A549 treated with dexamethasone at 1 μM for 4 hours (cell line): ENCODE measurements at places on chromosomes 16 and 17. TPM values are rescaled to one million over a fixed set of nuclear protein-coding genes. Genes with fewer than 3 reads are reported as not detected.

Gene FASN
- total RNA-seq: 86.5 to 156 TPM (median 150 TPM) in 5 replicates

Gene NRN1L
- 0.29 to 0.32 TPM in 2 of 5 replicates, not detected in the others for total RNA-seq

Gene GGT6
- not detected in 5 replicates for total RNA-seq

Gene HYDIN
- total RNA-seq: 0.21 to 0.53 TPM (median 0.37 TPM) in 5 replicates

Gene HAP1
- 0.85 to 2.0 TPM (median 1.2 TPM) in 5 replicates for total RNA-seq

Gene FBXL16
- total RNA-seq: 8.5 to 16.2 TPM (median 15.7 TPM) in 5 replicates

Gene CES5A
- not detected in 5 replicates for total RNA-seq

Gene RNF222
- total RNA-seq: not detected in 5 replicates

Gene CCT6B
- total RNA-seq: 0.79 to 2.1 TPM (median 1.7 TPM) in 5 replicates

Gene EVPL
- total RNA-seq: 12.7 to 19.5 TPM (median 17.8 TPM) in 5 replicates

Gene SPATA2L
- total RNA-seq: 9.5 to 11.6 TPM (median 10.2 TPM) in 5 replicates

Gene MT1M
- total RNA-seq: 0.15 to 0.18 TPM in 2 of 5 replicates, not detected in the others

Gene DYNLRB2
- 0.27 TPM in 1 of 5 replicates, not detected in the others for total RNA-seq

Gene SLC5A11
- total RNA-seq: 0.23 to 0.52 TPM (median 0.27 TPM) in 5 replicates

Gene PPP1R1B
- total RNA-seq: 0.09 to 0.21 TPM (median 0.14 TPM) in 5 replicates

Gene MYH13
- 0.01 TPM in 2 of 5 replicates, not detected in the others for total RNA-seq

Gene SULT1A2
- total RNA-seq: 0.05 to 0.15 TPM (median 0.09 TPM) in 3 of 5 replicates, not detected in the others

Gene UNC13D
- 3.2 to 6.9 TPM (median 6.3 TPM) in 5 replicates for total RNA-seq

Gene GRB7
- 3.5 to 5.7 TPM (median 4.8 TPM) in 5 replicates for total RNA-seq

Gene TP53TG3F
- total RNA-seq: 0.05 to 0.22 TPM (median 0.07 TPM) in 5 replicates

Gene GDPD3
- total RNA-seq: 1.1 to 1.7 TPM (median 1.2 TPM) in 5 replicates

Gene EPX
- not detected in 5 replicates for total RNA-seq

Gene HS3ST3A1
- total RNA-seq: 0.47 to 0.70 TPM (median 0.66 TPM) in 5 replicates

Gene KRT40
- not detected in 5 replicates for total RNA-seq

Gene KRT12
- not detected in 5 replicates for total RNA-seq

Gene NPIPA3
- total RNA-seq: 0.35 to 1.9 TPM (median 1.0 TPM) in 5 replicates

Gene KRT9
- not detected in 5 replicates for total RNA-seq

Gene UBN1
- 20.4 to 29.4 TPM (median 28.1 TPM) in 5 replicates for total RNA-seq

Gene GP1BA
- total RNA-seq: not detected in 5 replicates

Gene OR1E2
- not detected in 5 replicates for total RNA-seq

Gene ITGA2B
- total RNA-seq: 1.1 to 2.3 TPM (median 1.4 TPM) in 5 replicates

Gene HBQ1
- 4.5 to 7.2 TPM (median 6.6 TPM) in 5 replicates for total RNA-seq

Gene SGCA
- 0.54 to 2.3 TPM (median 1.2 TPM) in 5 replicates for total RNA-seq
